ENCODE measurements at places on chromosomes 2 and 18. TPM values are rescaled to one million over a fixed set of nuclear protein-coding genes. Genes with fewer than 3 reads are reported as not detected.

- DNase-seq = no peak
Measured at GRCh38 chr18:9066817-9067306, 35.6 kb upstream of the NDUFV2 start.

GRCh38 chr18:55795101-55795669, 207.2 kb upstream of the TCF4 start:
- no peak for DNase-seq

PFN4 gene
- 0.74 TPM for total RNA-seq

- DNase-seq = no peak
Measured at GRCh38 chr2:237096911-237097310, 11.2 kb downstream of the COPS8 start.

- DNase-seq = no peak
Measured at GRCh38 chr18:14941256-14941655, 193.3 kb downstream of the ANKRD30B start.

DNA sequence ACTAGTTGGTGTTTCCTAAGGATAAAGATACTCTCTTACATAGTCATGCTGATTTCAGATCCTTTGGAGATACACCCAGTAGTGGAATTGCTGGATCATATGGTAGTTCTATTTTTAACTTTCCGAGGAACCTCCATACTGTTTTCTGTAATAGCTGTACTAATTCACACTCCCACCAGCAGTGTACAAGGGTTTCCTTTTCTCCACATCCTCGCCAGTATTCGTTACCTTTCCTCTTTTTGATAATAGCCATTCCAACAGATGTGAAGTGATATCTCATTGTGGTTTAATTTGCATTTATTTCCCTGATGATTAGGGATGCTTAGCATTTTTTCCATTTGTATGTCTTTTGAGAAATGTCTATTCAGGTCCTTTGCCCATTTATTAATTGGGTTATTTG, 34.0 kb downstream of the ACTR2 start:
- DNase-seq = no peak

ACYP2 gene
- total RNA-seq = 76.7 TPM

DNA sequence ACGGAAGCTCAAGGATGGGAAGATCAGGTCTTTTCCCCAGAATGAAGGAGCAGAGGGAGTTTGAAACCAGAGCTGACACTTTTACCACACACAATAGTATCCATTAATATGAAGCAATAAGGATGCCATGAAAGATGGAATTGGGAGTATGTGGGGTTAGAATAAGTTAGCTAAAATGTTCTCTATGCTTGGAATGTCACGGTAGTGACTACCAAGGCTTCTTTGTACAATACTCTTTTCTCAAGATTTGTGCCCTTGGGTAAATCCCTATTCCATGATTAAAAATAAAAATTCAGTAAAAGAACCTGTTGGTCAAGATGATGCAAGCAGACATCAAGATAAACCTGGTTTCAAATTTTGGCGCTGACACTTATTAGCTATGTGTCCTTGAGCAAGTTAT, 75.0 kb downstream of the NRXN1 start:
- DNase-seq = no peak

DNA sequence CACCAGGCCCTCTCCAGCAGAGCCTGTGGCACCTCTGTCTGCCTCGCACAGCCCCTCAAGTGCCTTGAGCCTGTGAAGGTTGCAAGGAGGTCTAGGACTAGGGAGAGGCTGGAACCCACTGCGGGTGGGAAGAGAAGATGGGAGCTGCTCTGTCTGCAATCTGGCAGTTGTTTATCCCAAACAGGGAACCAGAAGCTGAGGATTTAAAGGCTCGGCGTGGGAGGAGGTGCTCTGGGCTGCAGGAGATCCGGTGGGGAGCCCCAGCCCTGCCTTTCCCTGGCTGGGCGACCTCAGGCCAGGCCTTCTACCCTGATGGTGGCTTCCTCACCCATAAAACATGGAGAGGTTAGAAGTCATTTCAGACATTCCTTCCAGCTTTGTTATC, 174.1 kb downstream of the SMAD7 start:
- DNase-seq = no peak

DNA sequence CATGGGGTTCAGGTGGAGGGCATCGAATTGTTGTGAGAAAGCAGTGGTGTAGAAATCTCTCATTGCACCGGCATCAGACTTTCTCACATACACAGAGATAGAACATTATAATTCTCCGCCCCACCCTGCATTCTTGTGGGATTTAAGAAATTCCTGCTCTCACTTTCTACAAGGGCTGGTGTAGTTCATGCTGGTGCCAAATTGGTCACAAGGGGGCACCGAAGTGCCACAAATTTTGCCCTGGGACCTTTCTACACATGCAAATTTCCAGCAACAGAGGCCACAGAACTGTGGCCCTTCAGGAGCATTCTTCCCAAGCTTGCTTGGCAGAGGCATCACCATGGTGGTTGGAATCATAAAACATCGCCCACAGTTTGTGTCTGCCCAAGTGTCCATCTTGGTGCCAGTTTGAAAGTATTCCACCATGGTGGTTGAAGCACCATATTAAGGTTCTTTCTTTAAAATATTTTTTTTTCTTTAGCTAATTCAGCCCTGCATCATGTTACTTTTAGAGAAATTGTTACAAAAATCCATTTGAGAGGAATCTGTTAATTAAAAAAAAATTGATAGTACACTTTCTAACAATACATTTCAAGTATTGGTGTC, 521.2 kb upstream of the FANCL start:
- peak; percentile 14 for DNase-seq

GRCh38 chr2:159584796-159585195, 31.6 kb downstream of the BAZ2B start:
- no peak for DNase-seq

TXNDC2 gene
- not detected for total RNA-seq

DNA sequence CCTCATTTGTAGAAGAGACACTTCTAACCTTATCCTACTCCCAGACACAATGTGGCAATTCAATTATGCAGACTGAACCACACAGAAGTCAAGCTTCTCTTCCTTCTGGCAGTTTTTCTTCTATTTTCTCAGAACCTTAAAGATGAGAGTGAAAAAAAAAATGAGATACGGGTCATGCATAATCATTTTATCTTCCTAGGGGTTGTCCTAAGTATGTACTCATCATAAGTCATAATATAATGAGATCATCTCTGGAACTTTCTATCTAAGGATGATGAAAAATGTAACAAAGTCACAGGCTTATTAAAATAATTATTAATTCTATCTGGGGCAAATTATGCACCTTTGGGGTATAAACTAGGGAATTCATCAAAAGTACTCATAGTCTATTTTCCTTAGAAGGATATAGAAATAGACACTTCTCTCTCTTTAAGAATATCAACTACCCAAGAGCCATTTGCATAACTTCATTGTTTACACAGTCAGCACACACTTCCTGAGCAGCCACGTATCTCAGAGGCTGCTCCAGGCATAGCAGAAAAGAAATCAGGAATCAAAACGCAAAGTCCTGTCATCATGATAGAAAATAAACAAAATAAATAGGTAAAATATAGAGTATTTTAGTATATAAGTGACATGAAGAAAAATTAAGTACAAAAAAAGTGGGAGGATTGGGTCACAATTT, 345.9 kb upstream of the SPHKAP start:
- DNase-seq = no peak

CDC42EP3 gene
- total RNA-seq = 81.9 TPM

DSG4 gene
- not detected for total RNA-seq

- DNase-seq = no peak
Measured at GRCh38 chr2:144426981-144427479, 92.9 kb downstream of the ZEB2 start.

PSMA8 gene
- total RNA-seq = not detected

- DNase-seq = no peak
Measured at GRCh38 chr2:185484602-185485001, 254.0 kb upstream of the FSIP2 start.

- peak; percentile 25 for DNase-seq
Measured at GRCh38 chr2:230902180-230902899, 22.7 kb downstream of the GPR55 start.

Data from left ventricle myocardium inferior (tissue), 1 donor.